ENCODE measurements at places on chromosomes 6 and 20.

GRCh38 chr6:54284161-54284860, 23.9 kb upstream of the TINAG start:
- DNase-seq: no peak

- no peak for DNase-seq
These were observed 39.7 kb downstream of the TRMT11 start for GRCh38 chr6:126026001-126026400.

DNA sequence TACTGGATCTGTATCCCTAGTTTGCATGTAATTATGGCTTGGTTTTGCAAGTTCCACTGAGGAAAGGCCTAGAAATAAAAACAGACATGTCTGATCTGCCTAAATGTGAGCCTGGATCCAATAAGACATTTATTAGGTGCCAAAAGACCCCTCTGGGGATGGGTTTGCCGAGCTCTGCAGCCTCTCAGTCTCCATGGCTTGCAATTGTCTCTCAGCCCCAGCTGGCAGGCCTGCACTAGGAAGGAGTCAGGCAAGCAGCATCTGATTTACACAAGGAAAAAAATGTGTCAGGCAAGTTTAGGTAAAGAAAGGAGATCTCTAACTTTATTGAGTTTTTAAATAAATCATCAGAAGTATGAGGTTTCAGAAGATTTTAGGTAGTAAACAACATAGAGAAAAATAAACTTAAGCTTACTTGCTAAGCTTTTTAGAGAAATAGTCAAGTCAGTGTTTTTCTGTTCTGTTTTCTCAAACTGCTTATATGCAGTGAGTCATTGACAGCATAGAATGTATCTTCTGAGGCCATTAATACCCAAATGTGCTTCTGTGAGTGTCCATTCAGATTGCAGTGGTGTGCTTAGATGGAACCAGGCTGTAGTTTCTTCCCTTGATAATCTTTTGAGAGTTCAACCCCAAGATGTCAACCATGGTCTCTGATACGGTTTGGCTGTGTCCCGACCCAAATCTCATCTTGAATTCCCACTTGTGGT, 121.0 kb downstream of the FHL5 start:
- DNase-seq: no peak

GRCh38 chr6:170026751-170027646, 263.9 kb downstream of the DLL1 start:
- DNase-seq: no peak

DNA sequence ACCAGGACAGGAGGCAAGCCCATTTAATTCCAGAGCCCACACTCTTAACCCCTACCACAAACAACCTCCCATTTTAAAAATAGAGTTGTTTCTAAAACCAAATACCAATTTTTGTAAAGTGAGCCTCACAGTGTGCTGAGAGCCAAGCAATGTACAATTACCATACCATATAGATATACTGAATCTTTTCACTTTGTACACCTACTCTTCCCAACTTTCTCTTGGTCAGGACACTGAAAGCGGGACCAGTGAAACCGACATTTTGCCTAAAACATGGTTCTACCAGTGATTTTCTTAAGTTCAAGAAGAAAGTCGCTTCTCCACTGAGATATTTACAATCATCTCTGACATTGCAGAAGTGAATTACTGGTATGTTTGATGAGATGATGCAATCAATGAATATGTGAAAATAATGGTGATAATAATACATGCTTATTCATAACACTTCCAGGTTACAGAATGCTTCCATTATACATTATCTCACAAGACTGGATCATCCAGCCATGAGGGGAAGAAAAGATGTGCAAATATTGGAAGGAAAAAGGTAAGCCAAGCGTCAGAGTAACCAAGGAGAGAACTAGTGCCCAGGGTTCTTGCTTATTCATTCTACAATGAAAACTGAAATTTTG, 74.1 kb downstream of the HIVEP2 start:
- DNase-seq: no peak

DNA sequence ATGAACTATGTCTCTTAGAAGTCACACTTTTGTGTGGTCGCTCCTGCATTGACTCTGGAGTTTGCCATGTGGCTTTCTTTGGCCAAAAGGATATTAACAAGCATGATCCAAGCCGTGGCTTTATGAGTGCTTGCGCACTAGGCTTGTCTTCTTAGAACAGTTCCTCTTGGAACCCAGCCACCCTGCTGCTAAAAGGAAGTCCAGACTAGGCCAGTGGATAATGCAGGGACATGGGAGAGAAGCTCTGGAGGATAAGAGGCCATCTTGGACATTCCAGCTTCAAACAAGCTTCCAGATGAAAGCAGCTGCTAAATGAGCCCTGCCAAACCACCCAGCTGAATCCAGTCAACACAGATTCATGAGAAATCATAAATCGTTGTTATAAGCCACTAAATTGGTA, 346.4 kb downstream of the CDC5L start:
- no peak for DNase-seq

Data from effector memory CD8-positive, alpha-beta T cell (primary cell).